NCI-H1930 (cell line): ENCODE measurements at places on chromosomes 5 and 9.

- DNase-seq, result no peak
Observed at GRCh38 chr9:104960662-104961061, 32.7 kb upstream of the ABCA1 start.

GRCh38 chr5:158858746-158859145 lies 241.0 kb downstream of the EBF1 start:
- DNase-seq, result no peak

- no peak for DNase-seq
Observed at GRCh38 chr9:114366334-114367128, 21.3 kb downstream of the AKNA start.

- DNase-seq, result no peak
Observed at GRCh38 chr9:34252016-34252415, 73.2 kb downstream of the UBAP1 start.
